Stimulated activated CD4-positive, alpha-beta T cell treated with anti-CD3 and anti-CD28 coated beads, Interleukin-4, amount 100 ng/mL, for 4 hours (primary cell): ENCODE measurements at places on chromosomes 1 and 21.

DNA sequence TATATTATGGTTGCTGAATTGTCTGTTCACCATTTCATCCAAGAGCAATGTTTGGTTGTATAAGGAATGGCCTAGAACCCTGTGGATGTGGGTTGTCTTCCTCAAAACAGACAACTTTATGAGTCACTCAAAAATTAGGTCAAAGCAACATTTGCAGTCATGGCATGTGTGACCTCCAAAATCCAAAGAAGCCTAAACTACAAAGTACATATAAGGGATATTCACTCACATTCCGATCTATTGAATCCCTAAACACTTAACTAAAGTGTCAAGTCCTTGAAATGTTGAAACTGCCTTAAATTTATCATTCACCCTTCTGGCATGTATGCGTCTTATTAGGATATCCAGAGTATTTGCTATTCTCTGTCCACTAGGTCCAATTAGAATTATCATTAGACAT lies 491.5 kb downstream of the NUF2 start:
- DNase-seq = no peak

DNA sequence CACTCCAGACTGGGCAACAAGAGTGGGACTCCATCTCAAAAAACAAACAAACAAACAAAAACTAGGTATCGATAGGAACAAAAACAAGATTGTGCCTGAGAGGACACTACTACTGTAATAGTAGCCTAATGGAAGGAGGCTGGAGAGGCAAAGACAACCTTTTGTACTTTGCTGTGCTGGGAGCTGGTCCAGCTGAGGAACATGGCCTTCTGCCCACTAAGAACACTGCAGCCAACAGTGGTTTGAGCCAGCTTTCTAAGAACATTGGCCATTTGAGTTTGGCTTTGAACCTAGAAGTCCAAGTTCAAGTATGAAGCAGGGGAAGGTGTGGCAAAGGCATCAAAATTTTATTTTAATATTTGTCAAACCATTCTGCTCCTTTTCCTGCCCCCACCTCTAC lies 22.7 kb upstream of the RGS8 start:
- no peak for DNase-seq

DNA sequence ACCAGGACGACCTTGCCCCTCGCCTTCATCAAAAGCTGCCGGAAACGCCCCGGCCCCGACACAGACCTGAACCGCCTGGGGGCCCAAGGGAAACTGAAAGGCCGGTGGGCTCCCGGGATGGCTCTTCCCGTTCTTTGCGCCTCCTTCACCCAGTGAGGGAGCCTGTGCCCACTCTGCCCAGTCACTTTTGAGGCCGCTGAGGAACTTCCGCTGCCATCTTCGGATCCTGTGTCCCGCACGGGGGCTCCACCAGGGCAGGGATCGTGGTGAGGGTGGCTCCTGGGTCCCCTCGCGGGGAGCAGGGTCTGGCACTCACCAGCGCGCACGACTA lies 104.0 kb downstream of the PPIAL4G start:
- DNase-seq = no peak

DNA sequence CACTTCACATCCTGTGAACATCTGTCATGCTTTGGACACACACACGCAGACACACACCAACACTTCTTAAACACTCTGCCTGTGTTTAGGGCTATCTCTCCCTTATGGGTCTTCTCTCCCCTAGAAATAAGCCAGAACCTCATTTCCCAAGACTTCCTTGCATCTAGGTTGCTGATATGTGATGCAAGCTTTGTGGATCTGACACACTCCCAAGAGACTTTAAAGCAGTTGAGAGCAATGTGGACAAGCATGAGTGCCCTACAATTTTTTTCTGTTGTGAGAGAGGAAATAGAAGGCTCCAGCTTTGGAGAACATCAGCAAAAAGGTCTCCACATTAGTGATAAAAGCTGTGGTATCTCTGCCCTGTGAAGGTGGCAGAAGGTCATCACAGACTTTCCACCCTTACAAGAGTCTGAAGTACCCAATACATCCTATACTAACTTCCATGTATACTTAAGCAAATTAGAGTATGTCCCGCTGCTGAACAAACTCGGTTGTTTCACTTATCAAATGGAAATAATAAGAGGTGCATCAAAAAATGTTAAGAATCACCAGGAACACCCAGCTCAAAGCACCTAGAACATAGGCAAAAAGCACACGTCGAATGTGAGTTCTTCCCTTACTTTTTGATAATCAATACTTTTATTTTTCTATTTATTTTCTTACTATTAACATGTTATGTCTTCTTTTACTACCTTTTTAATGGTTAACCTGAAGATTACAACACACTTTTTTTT lies 267.6 kb downstream of the SETD4 start:
- no peak for DNase-seq

DNA sequence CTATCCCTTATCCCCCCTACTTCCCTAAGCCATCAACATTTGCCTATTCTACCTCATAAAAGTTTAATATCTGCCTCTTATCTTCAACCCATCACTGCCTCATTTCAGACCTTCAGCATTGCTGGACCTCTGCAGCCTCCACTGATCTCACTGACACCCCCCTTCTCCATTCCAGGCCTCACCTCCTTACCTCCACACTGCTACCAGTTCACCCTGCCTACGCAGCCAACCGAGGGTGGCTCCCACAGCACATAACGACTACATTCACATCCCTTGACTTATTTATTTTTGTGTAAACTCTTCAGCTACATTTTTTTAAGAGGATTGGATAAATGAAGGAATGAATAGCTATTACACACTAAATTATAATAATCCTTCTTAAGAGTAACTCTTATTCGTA lies 14.2 kb downstream of the CLCC1 start:
- no peak for DNase-seq

GRCh38 chr1:162689745-162690671 lies 57.7 kb downstream of the DDR2 start:
- no peak for DNase-seq

GRCh38 chr1:205256951-205257625 lies 29.3 kb downstream of the TMCC2 start:
- DNase-seq = no peak

DNA sequence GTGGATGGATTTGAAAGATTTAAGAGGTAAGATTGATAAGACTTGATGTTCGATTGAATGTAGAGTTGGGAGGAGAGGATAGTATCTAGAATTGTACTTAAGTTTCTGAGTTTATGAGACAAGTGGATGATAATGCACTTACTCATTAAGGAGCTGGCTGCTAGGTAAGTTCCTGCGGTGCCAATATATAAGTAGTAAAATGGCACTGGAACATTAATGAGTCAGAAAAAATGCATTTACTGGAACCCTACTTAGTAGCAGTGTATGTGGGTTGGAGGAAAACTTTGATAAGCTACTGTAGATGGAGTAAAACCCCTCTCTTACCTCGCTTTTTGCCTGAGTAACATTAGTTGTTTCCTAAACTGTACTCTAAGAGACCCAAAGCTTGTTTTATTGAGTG lies 68.2 kb downstream of the ZFYVE9 start:
- no peak for DNase-seq

DNA sequence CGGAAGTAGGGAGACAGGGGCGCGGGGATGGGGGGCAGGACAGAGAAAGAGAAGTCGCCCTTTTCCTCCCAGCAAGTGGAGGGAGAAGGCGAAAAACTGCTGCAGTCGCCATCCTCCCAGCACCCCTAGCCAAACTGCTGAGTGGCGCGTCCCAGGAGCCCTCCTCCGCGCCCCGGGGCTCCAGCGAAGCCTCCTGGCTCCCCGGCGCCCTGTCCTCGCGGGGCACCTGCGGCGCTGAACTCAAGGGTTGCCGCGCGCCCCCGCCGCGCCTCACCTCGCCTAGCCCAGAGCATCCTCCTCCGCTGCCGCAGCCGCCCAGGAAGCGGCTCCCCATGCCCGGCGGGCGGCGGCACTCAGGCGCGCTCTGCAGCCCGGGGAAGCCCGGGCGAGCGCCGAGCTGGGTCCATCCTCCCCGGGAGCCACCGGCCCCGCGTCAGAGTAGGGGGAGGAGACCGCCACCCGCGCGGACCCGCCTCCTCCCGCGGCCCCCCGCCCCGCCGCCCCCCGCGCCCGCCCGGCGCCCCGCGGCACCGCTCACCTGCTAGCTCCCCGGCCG lies at the start of gene DAB1:
DAB1 (minus strand) TSS at position 405 of the 556 bp plus-strand sequence. CDS start 133,030 bp downstream, outside the sequence.
- DNase-seq = no peak

GRCh38 chr1:169110689-169111447 lies 4.4 kb downstream of the ATP1B1 start:
- no peak for DNase-seq

GRCh38 chr1:193221651-193222050 lies 35.2 kb upstream of the B3GALT2 start:
- no peak for DNase-seq

GRCh38 chr1:213466541-213466940 lies 415.5 kb downstream of the RPS6KC1 start:
- DNase-seq = no peak

DNA sequence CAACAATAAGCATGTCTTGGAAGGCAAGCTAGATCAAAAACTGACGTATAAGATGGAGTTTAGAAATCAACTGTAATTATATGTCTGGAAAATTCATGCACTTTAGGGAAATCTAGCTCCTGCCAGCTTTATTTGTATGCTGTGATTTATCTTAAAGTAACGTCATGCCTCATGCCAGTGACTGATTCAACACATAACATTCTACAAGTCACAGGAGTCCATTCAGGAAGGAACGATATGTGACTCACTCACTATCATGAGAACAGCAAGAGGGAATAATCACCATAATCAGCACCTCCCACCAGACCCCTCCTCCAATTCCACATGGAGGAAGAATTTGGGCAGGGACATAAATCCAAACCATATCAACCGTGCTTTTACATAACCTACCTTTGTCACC lies 682.4 kb upstream of the ADAMTS5 start:
- no peak for DNase-seq

DNA sequence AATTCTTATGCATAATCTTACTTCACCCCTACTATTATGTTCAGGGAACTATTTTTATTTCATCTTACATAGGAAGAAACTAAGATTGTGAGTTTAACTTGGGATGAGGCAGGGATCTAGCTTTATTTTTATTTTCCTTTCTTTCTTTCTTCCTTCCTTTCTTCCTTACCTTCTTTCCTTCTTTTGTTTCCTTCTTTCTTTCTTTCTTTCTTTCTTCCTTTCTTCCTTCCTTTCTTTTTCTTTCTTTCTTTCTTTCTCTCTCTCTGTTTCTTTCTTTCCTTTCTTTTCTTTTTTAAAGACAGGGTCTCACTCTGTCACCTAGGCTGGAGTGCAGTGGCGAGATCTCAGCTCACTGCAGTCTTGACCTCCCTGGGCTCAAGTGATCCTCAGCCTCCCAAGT lies 28.9 kb downstream of the NEK2 start:
- no peak for DNase-seq

DNA sequence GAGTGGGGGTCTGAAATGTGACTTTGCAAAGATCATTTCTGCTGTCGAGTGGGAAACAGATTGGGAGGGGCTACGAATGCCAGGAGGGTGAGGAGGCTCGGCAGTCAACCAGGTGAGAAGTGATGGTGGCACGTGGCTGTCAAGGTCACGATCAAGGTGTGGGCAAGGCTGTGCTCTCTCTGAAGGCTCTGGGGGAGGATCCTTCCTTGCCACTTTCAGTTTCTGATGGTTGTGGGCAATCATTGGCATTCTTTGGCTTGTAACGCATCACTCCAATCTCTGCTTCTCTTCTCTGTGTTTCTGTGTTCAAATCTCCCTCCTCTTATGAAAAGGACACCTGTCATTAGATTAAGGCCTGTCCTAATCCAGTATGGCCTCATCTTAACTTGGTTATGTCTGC lies 6.1 kb upstream of the SPSB1 start:
- no peak for DNase-seq

DNA sequence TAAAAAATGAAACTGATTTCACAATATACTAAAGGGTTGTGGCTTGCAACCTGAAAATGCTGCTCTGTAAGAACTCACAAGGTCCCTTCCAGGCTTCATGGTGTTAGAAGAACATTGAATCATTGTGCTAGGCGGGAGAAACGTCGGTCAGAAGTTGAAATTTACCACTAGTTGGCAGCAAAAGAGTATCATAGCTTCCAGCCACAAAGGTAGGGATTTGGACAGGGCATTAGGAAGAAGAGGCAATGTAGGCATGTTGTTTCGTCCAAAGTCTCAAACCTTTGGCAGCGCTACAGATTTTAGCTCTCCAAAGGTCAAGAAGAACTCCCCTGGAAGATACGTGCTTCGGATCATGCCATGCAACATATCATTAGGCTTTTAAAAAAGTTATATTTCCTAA lies 62.5 kb upstream of the ZP4 start:
- DNase-seq = no peak

DNA sequence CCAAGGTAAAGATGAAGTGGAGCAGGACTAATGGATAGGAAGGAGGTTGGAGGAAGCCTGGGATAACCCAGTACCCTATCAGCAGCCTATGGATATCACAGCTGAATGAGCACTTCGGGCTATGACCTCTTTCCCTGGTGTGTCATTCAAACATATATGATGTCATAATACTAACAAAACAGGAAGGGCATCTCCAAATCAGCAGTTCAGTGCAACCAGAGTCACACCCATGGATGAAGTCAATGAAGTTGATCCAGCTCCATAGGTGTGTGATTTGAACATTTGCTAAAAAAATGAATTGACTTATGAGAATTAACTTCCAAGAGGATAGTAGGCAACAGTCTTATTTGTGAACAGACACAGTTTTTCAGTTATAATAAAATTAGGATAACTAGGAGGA lies 1.7 kb upstream of the C1orf116 start:
- no peak for DNase-seq

DNA sequence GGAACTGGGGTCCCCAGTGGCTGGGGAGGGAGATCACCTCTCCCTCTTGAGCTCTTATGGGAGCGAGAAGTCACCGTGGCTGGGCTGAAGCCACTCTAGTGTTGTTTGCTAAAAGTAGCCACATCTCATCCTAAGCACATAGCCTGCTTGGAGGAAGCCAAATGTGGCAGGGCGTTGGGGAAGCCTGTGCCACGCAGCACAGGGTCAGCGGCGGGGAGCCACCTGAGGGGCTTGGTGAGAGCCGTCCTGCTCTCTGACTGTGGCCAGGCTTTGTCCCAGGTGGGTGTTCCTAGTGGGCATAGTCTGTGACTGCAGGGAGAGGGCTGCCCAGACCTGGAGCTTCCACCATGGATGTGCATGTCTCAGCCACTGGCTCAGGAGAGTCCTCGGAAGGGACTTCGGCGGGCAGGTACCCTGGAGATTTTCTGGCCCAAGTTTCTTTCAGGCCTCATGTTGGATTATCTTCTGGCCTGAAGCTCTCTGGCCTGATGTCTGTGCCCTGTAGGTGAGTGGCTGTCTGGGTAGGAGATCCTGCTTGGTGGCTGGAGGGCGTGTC lies 38.9 kb downstream of the MORN1 start:
- DNase-seq = no peak

GRCh38 chr1:213570487-213570886 lies 417.3 kb upstream of the PROX1 start:
- DNase-seq = no peak

- no peak for DNase-seq
Observed at GRCh38 chr1:230163719-230164118, 96.7 kb downstream of the GALNT2 start.
